ENCODE measurements at places on chromosomes 6 and 20. TPM values are rescaled to one million over a fixed set of nuclear protein-coding genes. Genes with fewer than 3 reads are reported as not detected.

Gene SLC4A11
- 0.55 TPM for total RNA-seq

Gene KIF25
- 0.72 TPM for total RNA-seq

DNA sequence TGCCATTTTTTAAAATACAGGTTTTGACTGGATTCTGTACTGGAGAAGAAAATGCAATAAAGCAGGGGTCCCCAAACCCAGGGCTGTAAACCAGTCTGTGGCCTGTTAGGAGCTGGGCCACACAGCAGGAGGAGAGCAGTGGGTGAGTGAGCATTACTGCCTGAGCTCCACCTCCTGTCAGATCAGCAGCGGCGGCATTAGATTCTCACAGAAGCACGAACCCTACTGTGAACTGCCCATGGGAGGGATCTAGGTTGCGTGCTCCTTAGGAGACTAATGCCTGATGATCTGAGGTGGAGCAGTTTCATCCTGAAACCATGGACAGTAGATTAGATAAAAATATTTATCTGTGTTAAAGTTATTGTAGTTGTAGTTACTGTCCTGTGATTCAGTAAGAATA, 21.1 kb upstream of the FBXO9 start:
- DNase-seq = no peak

GRCh38 chr6:81636930-81637568, 115.4 kb downstream of the TENT5A start:
- DNase-seq = no peak
